IPS DF 19.7 (cell line): ENCODE measurements at places on chromosomes 16 and 17.

DNA sequence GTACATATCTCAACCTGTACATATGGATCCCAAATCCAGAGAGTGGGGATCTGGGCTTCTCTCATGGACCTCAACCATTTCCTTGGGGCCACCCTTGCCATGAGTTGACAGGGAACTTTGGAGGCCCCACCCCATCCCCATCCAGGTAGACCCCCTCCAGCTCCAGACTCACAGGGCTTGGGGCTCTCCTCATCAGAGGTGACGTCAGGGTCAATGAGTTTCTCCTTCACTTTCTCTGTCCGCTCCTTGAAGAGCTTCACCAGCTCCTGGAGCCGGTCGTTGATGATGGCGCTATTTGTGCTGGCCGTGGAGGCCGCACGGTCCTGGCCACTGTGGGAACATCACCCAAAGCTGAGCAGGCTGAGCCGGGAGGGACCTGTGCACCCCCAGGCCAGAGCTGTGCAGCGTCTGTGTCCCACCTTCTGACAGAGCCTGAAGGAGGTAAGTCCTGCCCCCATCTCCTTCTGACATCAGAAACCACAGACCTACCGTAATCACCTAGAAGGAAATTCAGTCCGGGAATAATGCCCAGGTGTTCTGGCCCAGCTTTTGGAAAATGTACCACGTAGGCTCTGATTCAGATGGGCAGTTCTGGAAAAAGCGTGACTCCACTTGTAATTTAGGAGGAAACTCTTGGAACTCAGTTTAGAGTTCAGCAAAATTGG, 50.6 kb downstream of the CNGB1 start:
- DNase-seq: no peak

GRCh38 chr17:16432017-16432416, 16.6 kb downstream of the TRPV2 start:
- DNase-seq: no peak

DNA sequence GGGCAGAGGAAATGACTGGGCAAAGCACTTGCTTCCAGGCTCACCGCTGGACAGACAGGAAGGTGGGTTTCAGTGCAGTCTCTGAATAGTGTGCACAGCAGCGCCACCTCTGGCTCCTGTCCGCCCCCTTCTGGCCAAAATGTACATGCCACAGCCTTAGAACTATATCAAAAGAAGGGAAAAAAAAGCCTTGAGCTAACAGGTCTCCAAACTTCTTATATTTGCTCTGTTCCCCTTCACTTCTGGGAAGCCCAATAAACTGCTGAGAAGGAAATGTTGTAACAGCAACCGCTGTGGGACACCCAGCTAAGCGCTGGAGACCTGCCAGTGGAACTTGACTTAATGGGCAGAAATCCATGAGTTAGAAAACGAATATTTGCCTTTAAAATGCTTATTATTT, 17.5 kb downstream of the COG7 start:
- no peak for DNase-seq

DNA sequence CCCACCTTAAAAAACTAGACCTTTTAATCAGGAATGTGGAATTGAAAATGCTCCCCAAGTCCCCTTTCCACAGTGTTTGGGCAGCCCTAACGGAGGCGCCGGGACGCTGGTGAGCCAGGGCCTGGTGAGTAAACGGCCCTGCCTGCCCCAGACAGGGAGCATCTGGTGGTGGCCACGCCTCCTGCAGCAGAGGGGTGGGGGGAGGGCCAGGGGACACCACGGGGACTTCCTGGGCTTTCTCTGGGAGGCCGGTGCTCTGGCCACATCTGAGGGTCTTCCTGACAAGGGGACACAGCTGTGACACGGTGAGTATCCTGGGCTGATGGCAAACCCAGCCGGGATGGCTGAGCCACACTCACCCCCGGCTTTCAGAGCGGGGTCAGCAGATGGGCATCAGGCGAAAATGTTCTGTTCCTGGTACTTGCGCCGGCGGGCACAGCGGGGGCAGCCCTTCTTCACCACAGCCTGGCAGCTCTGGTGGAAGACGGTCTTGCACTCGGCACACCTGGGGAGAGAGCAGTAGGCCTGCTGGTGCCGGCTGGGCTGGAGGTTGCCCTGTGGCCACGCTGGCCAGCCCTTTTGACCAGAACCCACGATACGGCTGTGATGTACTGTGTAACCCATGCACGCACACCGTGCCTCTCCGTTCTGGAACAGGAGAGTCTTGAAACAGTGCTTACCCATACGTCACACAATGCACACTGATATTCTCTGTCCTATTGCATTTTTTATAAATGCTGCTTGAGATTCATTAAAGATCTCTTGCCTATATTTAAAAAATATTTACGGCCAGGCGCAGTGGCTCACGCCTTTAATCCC, 5.0 kb upstream of the ARHGAP27 start:
- no peak for DNase-seq

- no peak for DNase-seq
Measured at GRCh38 chr17:29582254-29582765, 7.1 kb downstream of the GIT1 start.

- no peak for DNase-seq
Measured at GRCh38 chr16:1067629-1068028, 4.9 kb upstream of the SSTR5 start.

DNA sequence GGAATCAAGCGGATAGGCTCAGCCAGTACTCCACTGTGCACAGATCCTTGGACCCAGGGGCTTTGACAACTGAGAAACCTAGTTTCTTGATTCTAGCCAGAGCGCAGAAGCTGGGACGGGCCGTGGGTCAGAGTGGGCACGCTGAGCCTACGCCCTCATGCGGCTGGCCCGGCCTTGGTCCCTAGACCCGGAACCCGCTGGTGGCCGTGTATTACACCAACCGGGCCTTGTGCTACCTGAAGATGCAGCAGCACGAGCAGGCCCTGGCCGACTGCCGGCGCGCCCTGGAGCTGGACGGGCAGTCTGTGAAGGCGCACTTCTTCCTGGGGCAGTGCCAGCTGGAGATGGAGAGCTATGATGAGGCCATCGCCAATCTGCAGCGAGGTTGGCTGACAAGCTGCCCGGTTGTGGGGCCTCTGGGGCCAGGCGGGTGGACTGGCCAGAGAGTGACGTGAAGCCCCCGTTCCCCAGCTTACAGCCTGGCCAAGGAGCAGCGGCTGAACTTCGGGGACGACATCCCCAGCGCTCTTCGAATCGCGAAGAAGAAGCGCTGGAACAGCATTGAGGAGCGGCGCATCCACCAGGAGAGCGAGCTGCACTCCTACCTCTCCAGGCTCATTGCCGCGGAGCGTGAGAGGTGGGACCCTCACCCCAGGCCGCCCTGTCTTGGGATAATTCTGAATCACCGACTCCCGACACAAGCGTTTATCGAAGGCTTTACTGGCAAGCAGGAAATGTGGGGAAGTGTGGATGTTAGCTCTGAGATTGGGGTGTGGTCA, 946 bp downstream of the STUB1 start:
- DNase-seq: no peak
